NT2/D1 (cell line): ENCODE measurements at places on chromosomes 13 and 19.

- no peak for DNase-seq
These were observed 758 bp upstream of the ZNF888 start for GRCh38 chr19:52923778-52924593.

- DNase-seq = no peak
These were observed 13.8 kb downstream of the TGFB1 start for GRCh38 chr19:41339936-41340335.

DNA sequence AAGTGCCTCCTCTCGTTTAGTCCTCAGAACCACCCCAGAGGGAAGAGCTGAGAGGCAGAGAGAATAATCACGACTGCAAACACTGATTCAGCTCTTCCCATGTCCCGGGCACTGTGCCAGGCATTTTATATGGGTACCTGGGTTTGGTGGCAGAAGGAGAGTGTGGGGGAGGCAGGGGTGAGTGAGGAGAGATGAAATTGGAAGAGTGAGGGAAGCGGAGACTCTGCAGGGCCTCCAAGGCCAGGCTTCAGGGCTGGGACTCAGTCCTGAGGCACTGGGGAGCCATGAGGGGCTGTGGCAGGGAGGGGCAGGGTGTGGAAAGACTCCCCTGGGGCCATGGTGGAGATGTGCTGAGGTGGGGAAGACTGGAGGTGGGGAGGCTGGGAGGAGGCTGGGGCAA is 8.7 kb downstream of the SYNGR4 start:
- no peak for DNase-seq

DNA sequence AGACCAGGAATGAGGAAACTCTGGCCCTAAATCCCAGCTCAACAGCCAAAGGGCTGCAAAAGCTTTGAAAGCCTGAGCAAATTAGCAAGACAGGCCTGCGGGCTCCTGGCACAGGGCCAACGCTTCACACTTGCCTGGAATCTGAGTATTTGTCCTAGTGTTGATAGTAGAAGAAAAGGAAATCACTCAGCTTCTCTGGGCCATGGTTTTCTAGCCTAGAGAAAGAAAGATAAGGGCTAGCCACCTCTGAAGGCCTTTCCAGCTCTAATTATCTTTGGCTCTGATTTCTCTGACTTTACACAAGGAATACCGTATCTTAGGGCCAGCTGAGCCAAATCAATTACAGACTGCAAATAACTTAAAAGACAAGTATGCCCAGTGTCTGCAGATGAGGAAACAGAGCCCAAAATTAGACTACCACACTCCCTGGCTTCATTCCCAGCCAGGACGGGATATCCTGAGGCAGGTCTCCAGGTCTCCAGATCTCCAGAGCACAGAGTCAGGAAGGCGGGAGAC is 69.6 kb downstream of the STK24 start:
- DNase-seq = peak; percentile 85
